SJSA1 (cell line): ENCODE measurements at places on chromosomes 6 and 20. TPM values are rescaled to one million over a fixed set of nuclear protein-coding genes. Genes with fewer than 3 reads are reported as not detected.

Gene PDE7B
- not detected in 2 replicates for total RNA-seq

Gene NRSN1
- total RNA-seq = not detected in 2 replicates

Gene DST
- 93.2 and 160 TPM in 2 replicates for total RNA-seq

DNA sequence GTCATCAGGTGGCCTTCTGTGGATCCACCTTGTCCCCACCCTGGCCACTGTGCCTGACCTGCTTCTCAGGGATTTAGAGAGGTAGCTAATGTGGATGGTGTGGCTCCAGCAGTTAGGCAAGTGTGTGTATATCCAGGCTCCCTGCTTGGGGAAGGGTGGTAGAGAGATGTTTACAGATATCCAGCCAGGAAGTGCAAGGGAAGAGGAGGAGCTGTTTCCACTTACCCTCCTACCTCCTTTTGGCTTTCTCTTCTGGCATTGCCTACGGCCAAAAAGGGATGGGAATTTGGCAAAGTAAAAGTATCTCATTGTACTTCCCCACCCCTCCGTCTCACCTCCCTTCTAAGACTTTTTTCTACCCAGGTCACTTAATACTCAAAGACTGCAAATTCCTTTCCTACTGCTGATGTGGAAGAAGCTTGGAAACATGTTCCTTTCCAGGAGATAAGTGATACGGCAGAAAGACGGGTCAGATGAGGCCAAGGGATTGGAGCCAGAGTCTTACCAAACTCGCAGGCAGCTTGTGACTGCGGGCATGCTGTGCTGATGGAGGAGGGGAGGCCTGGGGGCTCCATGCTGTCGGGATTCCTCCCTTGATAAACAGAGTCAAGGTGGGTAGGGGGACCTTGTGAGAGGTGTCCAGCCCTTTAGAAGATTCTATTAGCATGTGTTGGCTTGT is 253.4 kb downstream of the PRL start:
- DNase-seq = no peak

DNA sequence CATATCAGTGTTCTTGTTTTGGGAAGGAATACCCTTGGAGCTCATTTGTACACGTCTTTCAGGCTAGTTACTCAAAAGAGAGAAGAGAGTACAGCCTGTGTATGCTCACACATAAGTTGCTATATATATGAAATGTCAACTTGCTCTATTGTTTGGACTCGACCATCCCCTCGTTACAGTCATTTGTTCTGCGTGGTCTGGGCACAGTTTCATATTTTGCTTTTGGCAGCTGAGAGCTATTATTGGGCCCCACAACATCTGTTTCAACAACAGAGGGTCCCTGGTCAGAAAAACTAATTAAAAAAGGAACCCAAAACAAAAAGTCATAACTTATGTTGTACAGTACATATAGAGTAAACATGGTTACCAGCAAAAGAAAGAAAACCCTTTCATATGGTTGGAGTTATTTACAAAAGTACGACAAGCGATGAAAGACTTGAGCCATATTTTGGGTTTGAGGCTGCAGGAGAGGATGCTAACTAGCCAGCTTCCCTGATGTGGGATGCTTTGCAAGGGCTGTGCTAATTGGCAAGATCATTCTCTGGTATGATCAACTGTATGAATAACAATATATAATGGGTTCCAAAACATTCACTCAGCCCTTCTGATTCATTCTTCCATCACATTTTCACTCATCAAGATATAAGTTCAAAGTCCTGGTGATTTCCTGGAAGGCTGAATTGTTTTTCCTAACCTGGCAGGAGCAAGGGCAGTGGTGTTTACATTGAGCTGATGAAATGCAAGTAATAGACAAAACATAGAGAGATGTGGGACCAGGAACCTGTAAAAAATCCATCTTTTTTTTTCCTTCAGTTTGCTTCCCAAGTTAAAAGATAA is 137.9 kb downstream of the RPS12 start:
- DNase-seq = no peak

DNA sequence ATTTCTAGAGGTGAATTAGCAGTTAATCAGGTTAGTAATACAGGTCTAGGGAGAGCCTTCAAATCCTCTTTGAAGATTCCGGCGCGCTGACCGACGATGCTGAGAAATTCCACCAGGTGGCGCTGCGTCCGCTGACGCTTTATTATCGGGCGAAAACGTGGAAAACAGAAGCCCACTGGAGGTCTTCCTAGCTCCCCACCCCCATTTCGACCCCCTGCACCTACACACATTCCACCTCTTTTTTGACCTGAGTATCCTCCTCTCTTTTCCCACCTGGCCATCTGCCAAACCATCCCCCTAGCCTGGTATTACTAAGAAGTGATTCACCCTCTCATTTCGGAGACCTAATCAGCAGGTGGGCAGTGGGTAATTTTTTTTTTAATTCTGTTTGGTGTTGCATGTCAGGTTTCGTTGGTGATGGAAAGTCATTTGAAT is 65.4 kb upstream of the RIN2 start:
- DNase-seq = peak; percentile 58

- peak; percentile 88 for DNase-seq
These were observed 64.3 kb downstream of the EDN1 start for GRCh38 chr6:12354499-12354898.
